ENCODE measurements at places on chromosomes 7 and 10.

DNA sequence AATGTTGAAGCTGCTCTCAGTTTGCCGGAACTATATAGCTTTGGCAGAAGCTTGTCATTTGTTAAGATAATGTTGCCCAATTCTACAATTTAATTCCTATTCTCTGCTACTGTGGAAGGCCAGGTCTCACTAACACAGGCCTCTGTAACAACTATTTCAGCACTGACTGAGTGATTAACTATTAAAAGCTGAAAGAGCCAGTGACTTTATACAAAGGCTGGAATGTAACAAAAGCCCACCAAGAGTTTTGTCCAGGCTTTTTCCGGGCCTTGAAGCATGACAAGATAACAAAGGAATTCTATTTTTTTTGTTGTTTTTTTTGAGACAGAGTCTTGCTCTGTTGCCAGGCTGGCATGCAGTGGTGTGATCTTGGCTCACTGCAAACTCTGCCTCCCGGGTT, 795.6 kb downstream of the PHTF2 start:
- no peak for DNase-seq

DNA sequence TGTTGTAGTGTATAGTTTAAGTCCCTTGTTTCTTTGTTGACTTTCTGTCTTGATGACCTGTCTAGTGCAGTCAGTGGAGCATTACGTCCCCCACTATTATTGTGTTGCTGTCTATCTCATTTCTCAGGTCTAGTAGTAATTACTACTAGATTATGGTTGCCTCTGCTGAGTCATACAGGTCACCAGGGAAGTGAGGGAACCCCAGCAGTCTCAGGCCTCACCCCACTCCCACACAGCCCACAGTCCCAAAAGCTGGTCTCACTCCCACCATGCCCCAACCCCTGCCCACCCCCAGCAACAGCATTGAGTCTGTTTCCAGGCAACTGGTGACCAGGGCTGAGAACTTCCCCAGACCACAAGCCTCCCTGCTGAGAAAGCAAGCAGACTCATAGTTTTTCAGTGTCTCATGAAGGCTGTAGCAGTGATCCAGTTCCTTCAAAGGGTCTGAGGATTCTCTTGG, 88.0 kb downstream of the PLXDC2 start:
- no peak for DNase-seq

DNA sequence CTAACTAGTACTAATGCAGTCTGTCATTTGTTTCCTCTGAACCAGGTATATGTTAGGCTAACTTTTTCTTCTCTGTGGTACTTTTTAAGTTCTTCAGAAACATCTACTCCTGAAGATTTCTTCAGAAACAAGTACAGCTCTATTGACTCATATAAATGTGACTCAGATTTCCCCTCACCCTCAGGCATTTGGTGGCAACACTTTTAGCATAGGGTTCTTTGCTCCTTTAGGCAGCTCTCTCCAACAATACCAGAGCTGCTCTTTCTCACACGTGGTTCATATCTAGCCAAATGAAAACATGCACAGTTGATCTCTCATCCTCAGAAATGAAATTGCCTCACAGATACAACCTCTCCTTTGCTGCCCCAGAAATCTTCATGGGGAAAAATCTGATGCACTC, 939.8 kb downstream of the SORCS1 start:
- no peak for DNase-seq

DNA sequence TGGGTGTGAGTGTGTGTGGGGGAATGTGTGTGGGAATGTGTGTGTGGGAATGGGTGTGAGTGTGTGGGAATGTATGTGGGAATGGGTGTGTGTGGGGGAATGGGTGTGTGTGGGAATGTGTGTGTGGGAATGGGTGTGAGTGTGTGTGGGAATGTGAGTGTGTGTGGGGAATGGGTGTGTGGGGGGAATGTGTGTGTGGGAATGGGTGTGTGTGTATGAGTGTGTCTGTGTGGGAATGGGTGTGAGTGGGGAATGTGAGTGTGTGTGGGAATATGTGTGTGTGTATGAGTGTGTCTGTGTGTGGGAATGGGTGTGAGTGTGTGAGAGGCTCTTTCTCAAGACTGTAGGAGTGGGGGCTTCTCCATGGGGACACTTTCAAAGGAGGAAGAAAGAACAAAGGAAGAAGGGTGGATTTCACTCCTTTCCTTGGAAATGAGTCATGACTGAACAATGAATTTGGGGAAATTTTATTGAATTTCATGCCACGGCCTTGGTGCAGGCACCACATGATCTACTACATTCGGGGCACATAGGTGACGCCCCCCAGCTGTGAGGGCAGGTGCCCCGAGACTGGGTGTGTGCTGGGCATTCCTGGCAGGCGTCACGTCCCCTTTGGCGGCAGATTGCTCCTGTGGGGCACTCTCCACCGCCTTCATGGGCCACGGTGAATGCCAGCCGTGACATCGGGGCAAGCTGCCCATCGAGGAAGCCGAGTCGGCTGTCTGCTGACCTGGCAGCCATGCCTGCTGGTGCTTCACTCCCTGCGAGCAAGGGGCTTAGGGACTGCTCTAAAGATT, 88.8 kb upstream of the INSIG1 start:
- no peak for DNase-seq

- DNase-seq = no peak
Measured at GRCh38 chr10:3241274-3241921, 68.8 kb upstream of the PITRM1 start.

GRCh38 chr10:5858811-5859210, 30.9 kb downstream of the ANKRD16 start:
- no peak for DNase-seq

DNA sequence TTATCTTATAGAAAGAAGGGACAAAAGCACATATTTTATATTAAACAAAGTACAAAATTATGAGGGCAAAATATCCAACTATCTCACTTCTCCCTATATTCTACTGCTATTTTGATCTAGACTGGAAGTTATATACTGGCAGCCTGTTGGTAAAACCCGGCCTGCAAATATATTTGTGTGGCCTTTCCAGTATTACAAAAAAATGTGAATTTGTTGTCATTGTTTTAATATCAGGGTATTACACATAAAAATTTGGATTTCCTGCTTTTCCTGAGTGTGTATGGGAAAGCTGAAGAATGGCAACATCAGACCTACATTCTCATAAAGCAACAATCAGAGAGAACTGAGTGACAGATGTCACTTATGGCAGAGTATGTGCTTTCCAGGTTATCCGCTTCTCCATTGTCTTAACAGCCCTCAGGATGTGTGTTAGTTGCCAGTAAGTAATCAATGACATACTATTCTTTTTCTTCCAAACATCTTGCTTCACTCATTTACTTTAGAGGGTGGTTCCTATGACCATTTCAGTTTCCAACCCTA, 7.3 kb downstream of the SYPL1 start:
- DNase-seq = no peak

DNA sequence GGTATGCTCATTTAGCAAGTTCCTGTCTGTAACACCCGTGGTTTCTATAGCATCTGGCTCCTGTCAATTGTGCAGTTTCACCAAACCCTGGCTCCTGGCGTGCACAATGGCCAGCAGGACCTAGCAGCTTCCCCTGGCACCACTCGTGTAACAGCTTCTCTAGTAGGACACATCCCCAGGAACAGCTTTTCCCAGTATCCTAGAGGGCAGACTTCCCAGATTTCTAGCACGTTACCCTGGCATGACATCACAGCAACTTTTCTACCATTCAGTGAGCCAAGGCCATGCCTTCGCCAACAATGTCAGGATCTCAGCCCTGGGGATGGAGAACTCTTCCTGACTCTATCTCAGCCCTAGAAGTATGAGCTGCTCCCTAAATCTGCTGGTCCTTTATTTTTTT, 6.5 kb downstream of the YME1L1 start:
- DNase-seq = no peak

DNA sequence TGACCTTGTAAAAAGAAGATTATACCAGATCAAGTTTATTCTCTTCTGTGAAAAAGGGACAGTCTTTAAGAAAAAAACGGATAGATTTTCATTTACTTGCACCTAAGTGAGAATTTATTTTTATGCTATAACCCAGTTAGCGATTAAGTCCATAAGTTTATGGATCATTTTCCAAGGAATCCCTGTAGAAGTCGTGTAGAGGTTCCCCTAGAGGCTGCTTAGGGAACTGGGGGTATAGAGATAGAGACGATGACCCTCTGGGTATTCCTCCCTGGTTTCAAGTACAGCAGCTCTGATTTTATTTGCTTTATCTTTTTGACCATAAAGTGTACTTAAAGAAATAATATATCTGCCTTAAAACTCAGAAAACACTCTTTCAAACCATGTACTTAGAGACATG, 648.4 kb upstream of the LRRTM3 start:
- DNase-seq = no peak

GRCh38 chr7:8939446-8939845, 506.0 kb downstream of the NXPH1 start:
- DNase-seq = no peak

DNA sequence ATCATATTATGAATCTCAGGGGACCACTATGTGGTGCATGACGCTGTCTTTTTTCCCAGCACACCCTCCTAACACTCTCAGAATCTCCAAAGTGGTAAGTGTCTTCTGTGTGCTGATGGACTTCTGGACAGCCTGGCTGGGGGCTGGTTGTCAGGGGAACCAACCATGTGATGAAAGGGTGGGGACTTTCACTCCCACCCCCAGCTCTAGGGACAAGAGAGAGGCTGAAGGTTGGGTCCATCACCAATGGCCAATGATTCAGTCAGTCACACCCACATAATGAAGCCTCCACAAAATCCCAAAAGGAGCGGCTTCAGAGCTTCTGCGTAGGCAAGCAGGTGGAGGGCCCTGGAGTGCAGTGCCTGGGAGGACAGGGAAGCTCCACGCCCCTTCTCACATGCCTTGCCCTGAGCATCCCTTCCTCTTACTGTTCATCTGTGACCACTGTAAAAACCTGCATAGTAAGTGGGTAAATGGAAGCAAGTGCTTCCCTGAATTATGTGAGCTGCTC, 44.6 kb downstream of the RASGEF1A start:
- no peak for DNase-seq

DNA sequence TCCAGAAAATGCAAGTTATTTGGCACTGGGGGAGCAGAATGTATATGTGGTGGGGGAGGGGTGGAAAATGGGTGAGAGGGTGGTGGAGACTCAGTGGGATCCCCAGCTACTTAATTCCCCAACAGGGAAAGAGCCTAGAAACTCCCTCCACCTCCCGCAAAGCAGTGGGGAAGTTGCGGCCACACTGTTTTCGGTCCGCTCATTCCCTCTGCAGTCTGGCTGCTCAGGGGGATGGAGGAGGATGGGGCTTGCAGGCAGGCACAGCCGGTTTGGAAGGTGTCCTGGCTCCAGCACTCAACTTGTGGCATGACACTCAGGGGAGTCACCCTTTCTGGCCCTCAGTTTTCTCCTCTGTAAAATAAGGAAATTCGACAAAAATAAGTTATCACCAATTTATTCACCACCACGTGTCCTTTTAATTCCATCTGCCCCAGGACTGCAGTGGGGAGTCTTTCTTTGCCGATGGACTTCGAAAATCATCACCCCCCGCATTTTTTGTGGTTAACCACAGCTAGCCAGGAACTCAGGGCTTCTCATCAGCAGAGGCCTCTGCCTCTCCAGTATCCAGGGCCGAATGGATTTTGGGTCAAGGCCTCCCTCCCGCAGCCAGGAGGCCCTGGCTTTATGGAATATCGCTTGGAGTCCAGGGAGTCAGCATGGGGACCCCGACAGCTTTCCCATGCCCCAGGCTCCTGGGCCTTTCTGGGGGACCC, 1.6 kb upstream of the HTRA1 start:
- no peak for DNase-seq

DNA sequence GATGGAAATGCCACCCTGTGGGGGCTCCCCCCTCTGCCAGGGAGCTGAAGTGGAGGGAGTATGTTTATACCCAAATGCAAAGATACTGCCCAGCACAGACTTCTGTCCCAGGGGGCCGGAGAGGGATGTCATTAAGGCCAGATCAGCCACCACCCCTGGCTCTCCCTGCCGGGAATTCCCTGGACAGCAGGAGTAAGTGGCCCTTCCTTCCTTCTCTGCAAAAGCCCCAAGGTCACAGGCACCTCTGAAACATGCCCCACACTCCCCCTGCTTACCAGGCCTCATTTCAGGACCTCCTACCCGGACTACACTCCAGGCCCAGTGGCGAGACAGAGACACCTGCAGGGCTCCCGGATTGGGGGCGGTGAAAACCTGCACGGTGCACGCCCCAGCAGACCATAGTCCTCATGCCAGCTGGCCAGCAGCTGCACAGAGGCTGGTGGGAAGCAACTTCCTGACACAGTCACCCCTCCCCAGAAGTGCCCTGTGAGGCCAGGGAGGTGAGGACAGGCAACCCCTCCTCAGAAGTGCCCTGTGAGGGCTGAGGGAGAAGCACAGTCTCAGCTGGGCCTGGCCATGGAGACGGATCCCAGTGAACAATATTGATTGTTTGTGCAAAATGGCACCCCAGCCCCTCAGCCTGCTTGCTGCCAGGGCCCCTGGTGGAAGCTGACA, 33.0 kb upstream of the RET start:
- no peak for DNase-seq

GRCh38 chr10:79438021-79438698, 7.3 kb downstream of the ZCCHC24 start:
- no peak for DNase-seq

DNA sequence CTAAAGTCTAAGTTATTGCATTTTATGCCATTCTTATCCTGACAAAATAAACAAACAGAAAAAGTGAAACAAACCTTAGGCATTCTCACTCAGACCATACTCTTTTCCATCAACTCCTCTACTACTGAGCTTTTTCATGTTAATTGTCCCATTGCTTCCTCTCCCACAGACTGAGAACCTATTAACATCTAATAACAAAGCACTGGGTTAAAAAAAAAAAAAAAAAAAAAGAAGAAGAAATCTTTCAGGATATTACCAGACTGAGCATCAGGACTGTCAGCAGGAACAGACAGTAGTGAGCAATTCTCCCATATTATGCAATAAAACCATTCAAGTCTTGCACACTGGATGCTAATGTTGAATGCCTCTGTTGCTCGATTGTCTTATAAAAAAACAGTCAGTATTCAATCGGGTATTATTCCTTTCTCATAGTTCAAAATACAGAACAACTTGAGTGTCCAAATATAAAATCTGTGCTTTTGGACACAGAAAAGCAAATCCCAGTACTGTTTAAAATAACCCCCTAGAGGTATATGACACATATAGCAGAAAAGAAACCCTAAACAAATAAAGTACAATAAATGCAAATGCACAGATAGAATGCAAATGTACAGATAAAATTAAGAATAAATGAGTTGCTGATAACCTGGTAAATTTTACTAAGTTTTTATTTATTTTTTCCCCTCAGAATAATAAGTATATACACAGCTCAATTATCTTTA, 531.3 kb upstream of the LRRTM3 start:
- no peak for DNase-seq

DNA sequence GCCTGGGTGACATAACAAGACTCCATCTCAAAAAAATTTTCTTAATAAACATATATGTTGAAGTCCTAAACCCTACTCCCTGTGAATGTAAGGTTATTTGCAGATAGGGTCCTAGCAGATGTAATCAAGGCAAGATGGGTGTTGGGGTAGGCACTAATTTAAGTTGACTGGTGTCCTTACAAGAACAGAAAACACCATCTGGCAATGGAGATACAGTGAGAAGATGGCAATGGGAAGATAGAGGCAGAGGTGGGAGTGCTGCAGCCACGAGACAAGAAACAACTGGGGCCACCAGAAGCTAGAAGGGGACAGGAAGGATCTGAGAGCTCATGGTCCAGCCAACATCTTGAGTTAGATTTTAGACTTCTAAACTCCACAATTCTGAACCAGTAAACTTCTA, 606.4 kb downstream of the CNTNAP2 start:
- DNase-seq = no peak

GRCh38 chr7:81883801-81884393, 114.0 kb upstream of the HGF start:
- DNase-seq = no peak

All from CD4-positive, alpha-beta T cell treated with Interleukin-21 for 1 hour (primary cell).